Lung (tissue), 17 donors: ENCODE measurements at places on chromosomes 11 and 22.

- no peak for DNase-seq
Observed at GRCh38 chr11:70397336-70397982, 870 bp upstream of the CTTN start.

DNA sequence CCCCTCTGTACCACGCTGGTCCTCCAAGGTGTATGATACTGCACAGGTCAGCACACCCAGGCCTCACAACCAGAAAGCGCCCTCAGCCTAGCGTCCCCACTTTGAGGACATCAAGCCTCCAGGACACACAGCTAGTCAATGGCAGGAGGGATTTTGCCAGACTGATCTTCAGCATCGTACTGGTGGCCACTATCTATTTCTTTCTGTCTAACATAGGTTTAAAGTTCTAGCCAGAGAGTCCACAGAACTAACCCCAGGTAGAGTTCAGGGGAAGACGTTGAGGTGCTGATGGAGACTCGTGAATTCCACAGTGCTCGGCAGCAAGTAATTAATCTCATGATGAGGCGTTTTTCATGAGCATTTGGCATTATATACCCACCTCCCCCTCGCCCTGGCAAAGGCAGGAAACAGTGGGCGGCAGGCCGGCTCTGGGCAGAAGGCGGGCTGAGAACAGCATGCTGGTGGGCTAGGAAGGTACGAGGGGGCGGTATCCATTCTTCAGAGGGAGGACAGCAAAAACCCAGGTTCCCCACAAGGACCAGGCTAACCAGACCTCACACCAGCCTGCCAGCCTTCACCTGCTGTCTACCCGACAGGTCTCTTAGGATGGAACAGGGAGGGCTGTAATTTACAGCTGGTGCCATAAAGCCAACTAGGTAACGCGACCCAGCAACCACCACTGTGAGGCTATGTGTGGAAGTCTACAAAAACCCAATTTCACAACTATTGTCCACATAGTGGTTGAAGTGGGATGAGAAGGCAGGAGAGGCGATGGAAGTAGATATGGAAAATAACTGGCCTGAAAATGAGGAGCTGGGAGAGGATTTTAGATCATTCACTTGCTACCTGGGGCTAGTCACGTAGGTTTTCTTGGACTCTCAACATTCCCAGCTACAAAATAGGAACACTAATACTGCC is 18.5 kb downstream of the MYH9 start:
- DNase-seq, result no peak

DNA sequence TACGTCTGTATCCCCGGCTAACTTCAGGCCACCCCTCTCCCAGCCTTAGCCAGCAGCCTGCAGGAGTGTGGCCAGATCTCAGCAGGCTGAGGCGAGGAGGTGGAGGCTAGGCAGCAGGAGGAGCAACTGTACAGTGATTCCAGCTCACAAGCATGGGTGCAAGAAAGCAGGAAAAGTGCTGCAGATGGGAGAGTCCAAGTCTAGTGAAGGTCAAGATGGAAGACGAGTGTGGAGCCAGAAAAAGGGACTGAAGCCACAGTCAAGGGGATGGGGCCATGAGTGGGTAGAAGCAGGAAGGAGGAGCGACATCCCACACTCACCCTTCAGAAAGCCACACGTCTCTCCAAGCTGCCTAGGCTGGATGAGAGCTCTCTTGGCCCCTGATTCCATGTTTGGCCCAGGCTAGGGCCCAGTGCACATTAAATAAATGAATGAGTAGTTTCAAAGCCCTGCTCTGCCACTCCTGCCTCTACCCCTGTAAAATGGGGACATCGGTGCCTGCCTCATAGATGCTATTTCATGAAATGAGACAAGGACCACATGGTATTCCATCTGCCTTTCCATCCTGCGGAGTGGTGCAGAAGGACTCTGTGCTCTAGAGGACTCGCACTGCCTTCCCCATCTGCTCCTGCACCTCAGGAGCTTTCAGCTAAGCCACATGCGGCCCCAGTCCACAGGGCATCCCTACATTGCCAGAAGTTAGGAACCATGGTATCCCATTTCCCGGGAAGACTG is 2.9 kb downstream of the YDJC start:
- DNase-seq, result no peak

DNA sequence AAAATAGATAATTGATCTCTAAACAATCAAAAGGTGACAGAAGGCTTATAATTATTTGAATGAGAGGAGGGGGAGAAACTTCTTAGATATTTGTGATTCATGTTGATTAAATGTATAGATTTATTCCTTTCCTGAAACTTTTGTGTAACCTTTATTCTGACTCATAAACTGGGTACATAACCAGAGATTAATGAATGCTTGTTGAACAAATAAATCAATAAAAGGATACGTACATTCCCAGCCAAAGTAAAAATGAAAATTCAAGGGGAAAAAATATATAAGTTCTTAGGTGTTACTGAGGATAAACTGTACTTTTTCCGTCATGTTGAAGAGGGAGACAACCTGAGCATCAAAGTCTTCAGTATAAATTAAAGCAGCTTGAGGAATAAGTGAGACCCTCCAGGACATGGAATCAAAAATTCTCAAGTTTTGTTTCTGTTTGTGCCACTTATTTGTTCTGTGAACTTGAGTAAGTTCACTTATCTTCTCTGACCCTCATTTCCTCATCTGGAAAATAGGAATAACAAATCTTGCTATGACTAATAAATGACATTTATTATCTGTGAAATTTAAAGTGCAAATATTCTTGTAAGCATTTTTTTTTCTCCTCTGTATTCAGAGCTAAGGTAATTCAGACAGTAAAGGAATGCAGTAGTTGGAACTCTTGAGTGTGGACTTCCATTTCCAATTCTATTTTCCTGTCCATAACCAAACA is 195.4 kb downstream of the METTL15 start:
- no peak for DNase-seq
